ENCODE measurements at places on chromosomes 11 and 22.

- DNase-seq: no peak
Observed at GRCh38 chr11:3631331-3631730, 10.5 kb downstream of the ART5 start.

DNA sequence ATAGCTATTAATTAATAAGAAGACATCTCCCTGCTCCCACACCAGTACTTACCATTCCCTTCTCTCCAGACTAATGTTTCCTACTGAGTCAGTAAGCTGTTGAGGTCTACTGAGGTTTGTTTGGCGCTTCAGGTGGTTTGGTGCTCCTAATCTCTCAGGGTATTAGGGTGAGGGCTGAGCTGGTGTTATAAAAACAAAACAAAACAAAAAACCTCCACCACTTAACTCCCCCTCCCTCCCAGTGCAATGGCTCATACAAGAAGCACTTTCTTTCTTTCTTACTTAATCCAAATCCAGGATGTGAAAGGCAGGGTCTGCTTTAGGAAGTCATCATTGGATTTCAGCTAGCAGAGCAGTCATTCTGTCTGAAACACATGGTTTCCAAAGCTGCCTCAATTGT, 15.3 kb downstream of the CSTPP1 start:
- DNase-seq: no peak

GRCh38 chr11:93517611-93518010, 25.6 kb downstream of the SMCO4 start:
- DNase-seq: no peak

GRCh38 chr11:69178819-69179482, 23.2 kb downstream of the SMIM38 start:
- DNase-seq: no peak

DNA sequence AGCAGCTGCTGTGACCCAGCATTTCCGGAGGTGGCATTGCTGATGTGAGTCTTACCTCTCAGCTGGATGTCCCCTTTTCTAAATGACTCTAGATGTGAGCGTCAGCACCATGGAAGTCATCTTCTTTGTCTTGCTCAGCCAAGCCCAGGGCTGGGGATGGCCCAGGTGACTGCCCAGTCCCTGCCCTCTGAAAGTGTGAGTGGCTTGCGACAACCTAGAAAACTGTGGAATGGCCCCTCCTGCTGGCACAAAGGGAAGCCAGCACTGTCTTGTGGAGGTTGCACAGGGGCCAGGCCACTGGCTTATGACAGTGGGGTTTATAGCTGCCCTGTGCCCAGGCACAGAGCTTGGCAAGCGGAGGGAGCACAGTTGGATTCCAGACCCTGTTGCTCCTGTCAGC, 6.2 kb downstream of the TUB start:
- DNase-seq: no peak

DNA sequence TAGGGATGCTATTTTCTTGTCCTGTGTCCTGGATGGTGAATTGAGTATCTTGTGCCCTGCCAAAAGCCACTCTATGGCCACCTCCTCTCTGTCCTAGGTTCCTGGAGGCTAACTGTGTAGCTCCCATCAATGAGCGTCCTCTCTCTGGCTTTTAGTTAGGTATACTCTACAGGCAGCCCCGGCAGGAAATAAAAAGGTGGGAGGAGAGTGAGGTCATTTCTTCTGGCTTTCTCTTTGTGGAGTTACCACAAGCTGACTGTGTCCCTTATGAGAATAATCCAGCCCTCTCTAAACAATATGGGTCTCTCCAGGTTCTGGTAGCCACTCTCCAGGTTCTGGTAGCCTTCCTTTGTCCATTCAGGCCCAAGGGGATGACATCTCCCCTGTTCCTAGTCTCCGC, 11.7 kb upstream of the ASPHD2 start:
- DNase-seq: no peak

- no peak for DNase-seq
Observed at GRCh38 chr11:46616551-46617133, 385 bp downstream of the HARBI1 start.

DNA sequence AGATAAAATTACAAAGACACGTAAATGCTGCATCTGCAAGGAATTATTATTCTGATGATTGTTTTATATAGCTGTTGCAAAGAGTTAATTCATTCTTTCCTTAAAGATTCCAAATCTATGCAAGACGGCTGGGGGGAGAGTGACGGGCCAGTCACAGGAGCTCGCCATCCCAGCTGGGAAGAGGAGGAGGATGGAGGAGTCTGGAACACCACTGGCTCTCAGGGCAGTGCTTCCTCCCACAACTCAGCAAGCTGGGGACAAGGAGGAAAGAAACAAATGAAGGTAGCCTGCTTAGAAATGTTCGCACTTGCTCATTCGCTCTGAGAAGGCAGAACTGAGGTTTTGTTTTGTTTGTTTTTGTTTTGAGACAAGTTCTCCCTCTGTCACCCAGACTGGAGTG, 73.0 kb upstream of the ADSL start:
- no peak for DNase-seq

- no peak for DNase-seq
Observed at GRCh38 chr11:86160541-86161149, 83.9 kb upstream of the EED start.

GRCh38 chr11:70860888-70861287, 391.5 kb downstream of the SHANK2 start:
- no peak for DNase-seq

DNA sequence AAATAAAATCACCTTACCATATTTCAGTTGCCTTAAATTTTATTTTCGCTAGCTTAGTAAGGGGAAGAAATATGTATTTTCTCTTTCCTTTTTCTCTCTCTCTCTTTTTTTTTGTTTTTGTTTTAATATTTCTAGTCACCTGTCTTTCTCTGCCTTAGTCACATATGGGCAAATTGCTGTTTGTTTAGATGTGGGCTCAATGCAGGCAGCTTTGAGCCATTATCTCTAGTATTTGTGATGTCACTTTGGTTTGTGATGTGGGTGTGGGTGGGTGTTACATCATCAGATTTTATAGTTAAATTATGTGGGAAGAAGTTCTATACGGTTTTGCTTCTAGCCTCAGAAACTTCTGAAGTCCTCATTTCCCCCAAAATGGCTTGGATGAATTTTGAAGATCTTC, at the start of gene C22orf31:
TSS of gene C22orf31 (minus strand) at position 59 of the 400 bp plus-strand sequence. CDS start at position 20, 39 bp downstream.
- no peak for DNase-seq

DNA sequence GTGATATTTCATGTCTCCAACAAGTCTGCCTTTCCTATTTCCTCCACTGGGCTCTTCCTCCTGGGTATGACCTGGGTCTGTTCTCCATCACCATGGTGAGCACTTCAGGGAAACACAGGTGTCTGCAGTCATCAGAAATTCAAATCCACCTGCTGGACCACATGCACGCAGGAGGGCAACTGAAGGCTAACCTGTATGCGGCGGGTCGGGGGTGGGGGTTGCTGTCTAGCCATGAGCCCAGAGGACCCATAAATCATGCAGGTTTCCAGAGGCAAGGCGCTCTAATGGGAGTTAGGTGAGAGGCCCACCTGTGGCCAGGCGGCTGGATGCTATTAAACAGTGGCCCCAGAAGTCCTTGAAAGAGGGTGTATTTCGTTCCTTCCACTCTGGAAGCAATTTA, 11.1 kb upstream of the PAMR1 start:
- DNase-seq: no peak

- no peak for DNase-seq
Observed at GRCh38 chr11:76175783-76176182, 30.5 kb downstream of the WNT11 start.

- no peak for DNase-seq
Observed at GRCh38 chr11:60771879-60772525, 13.1 kb upstream of the MS4A10 start.

- peak; percentile 80 for DNase-seq
Observed at GRCh38 chr11:126284829-126285228, 1.9 kb downstream of the TIRAP start.

GRCh38 chr11:75560644-75561043, 1.4 kb upstream of the SERPINH1 start:
- DNase-seq: no peak

DNA sequence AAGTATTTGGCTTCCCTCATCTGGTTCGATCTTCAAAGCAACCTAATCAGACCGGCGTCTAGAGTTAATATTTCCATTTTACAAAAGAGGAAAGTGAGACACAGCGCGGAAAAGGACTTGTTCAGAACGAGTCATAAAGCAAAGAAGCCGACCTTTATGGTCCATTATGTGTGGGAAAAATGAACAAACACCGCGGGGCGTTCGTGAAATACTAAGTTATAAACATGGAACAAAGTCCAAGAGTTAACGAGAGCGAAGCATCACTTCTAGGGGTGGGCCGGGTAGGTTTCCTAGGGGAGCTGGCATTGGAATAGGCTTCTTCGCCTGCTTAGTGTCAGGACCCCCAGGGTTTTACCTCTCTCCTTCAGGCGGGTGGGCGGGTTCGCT, 575 bp downstream of the DUSP18 start:
- DNase-seq: no peak

GRCh38 chr11:91800208-91800914, 424.3 kb upstream of the FAT3 start:
- no peak for DNase-seq

DNA sequence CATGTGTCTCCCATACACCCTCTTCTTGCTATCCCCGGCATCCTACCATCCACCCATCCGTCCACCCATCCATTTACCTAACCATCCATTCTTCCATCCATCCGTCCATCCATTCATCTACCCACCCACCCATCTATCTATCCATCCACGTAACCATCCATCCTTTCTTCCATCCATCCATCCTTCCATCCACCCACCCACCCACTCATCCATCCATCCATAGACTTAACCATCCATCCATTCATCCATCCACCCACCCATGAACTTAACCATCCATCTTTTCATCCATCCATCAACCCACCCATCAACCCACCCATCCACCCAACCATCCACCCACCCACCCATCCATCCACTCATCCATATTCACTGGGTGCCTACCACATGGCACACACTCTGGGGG, 10.6 kb upstream of the CDC42EP2 start:
- no peak for DNase-seq

DNA sequence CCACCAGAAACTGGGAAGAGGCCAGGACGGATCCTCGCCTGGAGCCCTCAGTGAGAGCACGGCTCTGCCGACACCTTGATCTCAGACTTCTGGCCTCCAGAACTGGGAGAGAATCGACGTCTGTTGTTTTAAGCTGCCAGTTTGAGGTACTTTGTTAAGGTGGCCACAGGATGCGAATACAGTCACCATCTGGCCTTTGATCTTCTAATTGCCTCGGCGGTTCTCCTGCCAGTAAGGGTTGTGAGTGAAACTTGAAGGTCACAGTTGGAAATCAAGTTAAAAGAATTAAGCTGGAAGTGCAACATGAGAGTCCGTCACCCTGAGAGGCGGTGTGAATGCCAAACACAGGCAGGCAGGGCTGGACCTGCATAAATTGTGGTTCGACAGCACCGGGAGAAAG, 27.9 kb downstream of the PARVB start:
- DNase-seq: no peak

DNA sequence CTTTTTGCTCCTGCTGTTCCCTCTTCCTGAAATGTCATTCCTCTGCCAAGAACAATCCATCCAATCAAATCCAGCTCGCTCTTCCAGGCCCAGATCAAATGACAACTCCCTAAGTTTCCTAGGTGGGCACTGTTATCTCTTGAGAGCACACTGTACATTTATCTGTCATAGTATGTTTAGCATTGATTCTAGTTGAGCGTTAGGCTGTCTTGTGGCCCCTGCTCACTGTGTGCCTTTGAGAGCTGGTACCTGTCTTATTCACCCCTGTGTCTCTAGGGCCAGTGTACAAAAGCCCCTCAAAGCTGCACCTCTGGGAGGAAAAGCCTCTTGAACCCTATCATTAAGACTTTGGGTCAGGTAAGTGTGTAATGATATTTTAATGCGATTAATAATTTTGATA, 7.1 kb upstream of the LMO2 start:
- no peak for DNase-seq

DNA sequence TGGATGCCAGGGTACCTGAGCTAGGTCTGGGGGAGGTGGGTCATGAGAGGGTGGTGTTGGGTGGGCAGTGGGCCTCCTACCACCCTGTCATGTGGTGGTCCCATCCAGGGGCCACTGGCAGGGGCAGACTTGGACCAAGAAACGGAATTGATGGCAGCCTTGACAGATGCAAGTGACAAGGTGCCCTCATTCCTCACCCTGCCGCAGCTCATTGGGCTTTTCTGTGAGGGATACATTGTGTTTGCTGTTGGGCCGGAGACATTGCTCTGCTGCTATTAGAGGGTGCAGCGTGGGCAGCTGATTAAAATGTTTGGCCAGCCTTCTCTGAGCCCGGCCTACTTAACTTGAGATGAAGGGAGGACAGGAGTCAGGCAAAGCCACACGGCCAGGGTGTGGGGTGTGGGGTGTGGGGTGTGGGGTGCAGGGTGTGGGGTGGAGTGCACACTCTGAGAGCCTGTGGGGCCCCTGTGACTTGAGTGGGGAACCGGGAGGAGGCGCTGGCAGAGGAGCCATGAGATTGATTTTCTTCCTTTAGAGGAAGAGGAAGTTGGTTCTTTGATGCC, 351.5 kb downstream of the TBC1D22A start:
- no peak for DNase-seq

DNA sequence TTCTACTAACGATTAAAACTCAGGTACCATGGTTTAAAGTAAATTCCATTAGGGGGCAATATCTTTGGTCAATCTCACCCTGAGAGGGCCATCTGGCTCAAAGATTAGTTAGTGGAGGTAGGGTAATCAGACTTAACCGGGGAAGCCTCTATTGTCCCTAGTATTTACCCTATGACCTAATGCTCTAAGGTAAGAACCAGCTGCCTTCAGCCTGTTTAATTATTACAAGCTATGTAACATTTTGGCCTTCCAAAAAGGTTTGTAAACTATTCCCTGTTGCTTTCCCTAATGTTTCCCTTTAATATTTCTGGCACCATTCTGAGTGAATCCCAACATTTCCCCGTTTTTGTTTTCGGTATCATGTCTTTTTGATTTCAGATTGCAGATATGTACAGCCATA, 15.1 kb upstream of the GLYATL1 start:
- DNase-seq: no peak

GRCh38 chr11:6687876-6688275, 4.7 kb upstream of the MRPL17 start:
- DNase-seq: no peak

DNA sequence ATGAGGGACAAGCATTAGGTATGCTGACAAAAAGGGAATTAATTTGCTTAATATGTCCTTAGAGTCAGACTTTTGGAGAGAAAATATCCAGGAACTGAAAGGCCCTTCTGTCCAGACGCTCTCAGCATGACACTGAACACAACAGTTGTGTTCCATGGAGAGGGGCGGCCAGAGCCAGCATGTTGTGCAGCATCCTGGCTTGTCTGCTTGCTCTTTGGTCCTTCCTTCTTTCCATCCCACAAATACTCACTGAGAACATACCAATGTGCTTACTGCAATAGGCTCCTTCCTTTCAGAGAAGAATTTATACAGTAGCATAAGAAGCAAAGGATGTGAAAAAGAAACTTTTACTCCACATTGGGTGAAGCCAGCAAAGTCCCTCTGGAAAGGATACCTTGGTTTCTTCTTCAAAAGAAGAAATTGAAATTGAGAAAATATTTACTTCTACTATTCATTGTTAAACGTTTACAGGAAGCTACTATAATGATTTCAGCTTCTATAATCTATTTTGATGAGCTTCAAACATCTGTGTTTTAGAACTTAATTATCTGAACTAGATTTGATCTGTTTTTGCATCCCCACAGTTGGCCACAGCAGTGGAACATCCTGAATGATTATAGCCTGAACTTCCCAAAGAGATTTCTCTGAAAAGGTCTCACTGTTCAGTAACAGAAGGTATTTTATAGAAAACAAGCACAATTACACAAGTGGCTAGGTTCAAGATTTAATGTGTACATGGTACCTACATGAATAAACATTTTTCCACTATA, 304.1 kb upstream of the PITPNB start:
- DNase-seq: no peak

GRCh38 chr22:50138041-50138440, 32.5 kb upstream of the PANX2 start:
- no peak for DNase-seq
